ENCODE measurements at places on chromosomes 12 and 14.

- peak; percentile 20 for DNase-seq
These were observed 47.3 kb upstream of the MED13L start for GRCh38 chr12:116324654-116325335.

GRCh38 chr12:1638203-1638602 lies 9.2 kb downstream of the WNT5B start:
- no peak for DNase-seq

DNA sequence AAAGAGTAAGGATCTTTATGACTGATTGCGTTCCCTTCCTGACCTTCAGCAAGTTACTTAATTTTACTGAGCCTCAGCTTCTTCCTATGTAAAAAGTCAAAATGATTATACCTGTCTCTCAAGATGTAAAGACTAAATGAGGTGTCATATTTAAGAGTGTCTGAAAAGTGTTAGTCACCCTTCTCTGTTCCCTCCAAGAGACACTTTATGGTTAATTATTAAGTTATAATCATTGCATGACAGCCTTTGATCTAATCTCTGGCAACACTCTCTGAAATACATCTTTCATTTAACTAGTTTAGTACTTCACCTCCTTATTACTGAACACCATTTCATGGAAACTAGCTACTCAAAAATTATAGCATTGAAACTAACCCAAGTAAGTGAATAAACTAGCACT lies 54.8 kb downstream of the BMAL2 start:
- no peak for DNase-seq

DNA sequence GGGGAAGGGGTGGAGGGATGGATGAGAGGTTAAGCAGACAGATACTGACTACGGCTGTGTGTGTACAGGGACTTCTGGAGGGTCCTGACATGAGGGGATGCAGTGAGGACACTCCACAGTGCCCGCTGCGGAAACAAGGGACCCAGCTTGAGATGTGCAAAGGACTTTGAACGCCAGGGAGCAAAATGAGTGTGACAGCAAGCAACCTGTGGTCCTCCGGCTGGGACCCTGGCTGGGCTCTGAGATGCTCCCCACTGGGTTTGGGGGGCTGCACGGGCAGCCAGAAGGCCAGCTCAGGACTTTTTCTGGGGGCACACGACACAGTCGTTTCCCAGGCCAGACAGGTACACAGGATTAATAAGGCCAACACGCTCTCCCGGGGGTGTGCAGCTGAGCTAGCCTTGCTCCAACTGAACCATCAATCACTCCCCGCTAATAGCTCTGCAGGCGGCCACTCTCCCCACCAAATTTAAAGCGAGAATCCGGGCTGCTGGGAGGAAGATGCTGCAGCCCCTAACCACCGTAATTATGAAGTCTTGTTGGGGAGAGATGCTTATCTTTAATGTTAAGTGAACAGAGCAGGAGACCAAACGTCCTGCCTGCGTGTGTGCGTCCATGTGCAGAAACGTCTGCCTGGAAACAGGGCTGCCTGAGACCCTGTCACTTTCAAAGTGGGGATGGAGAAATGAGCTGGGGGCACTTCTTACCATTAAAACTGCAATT lies 51.6 kb upstream of the DLK1 start:
- no peak for DNase-seq

GRCh38 chr12:1457901-1458300 lies 136.5 kb downstream of the FBXL14 start:
- DNase-seq, result no peak

DNA sequence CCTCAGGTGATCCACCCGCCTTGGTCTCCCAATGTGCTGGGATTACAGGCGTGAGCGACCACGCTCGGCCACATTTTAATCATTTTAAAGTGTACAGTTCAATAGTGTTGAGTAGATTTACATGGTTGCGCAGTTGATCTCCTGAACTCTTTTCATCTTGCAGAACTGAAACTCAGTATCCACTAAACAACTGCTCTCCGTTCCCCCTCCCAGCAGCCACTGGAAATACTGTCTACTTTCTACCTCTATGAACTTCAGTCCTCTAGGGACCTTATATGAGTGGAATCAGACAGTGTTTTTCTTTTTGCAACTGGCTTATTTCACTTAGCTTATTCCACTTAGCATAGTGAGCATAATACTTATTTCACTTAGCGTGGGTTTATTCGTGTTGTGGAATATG lies 53.7 kb downstream of the KCTD10 start:
- no peak for DNase-seq

DNA sequence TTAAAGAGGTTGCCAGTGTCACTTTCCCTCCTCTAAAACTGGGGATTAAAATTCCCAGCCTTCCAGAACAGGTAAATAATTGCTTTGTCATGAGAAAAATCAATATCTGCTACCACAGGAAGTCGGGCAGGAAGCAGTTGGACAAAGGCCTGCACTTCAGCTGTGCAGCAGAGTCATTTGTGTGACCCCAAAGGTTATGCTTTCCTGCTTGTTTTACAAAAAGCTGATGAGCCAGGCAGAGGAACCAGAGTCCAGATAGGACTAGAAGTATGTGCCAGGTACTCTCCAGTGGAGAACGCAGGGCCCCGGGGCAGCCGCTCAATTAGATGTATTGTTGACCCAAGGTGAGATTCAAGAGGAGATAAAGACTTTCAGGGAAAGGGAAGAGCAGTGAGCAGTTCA lies 117.1 kb upstream of the FRMD6 start:
- no peak for DNase-seq

DNA sequence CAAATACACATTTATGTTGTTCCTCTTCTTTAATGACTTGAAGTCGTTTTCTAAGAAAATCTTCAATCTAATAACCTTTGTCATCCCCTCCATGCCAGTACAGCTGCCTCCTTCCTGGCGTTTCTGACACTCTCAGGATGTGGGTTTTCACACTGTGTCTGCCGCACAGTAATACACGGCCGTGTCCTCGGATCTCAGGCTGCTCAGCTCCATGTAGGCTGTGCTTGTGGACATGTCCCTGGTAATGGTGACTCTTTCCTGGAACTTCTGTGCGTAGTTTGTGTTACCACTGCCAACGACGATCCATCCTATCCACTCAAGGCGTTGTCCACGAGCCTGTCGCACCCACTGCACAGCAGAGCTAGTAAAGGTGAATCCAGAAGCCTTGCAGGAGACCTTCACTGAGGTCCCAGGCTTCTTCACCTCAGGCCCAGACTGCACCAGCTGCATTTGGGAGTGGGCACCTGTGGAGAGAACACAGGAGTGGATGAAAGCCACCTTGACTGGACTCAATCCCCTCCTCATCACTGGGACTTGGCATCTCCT lies 1095.9 kb downstream of the TMEM121 start:
- DNase-seq, result no peak

- no peak for DNase-seq
These were observed 850 bp downstream of the SMOC1 start for GRCh38 chr14:69880044-69880487.

- no peak for DNase-seq
These were observed 21.6 kb downstream of the MRPS35 start for GRCh38 chr12:27732281-27732680.

GRCh38 chr14:90969531-90970166 lies 90.8 kb downstream of the RPS6KA5 start:
- peak; percentile 71 for DNase-seq

DNA sequence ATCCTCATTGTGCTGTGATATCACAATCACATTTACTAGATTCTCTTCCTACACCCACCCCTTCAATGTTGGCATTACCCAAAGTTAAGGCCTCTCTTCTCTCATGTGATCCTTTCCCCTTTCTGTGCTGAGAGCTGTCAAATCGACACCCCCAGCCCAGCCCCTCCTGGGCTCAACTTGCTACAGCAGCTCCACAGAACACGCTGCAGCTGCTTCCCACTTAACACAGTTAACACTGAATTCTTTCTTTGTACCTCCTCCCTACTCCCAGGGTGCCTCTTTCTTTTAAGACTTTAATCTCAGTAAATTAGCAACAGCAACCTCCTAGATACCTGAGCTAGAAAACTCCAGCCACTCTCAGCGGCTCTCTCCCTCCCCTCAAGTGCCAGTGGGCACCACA lies 17.8 kb downstream of the SPTB start:
- no peak for DNase-seq

- DNase-seq, result no peak
These were observed 7.5 kb upstream of the PYROXD1 start for GRCh38 chr12:21429994-21430393.

GRCh38 chr14:67934862-67935261 lies 115.3 kb downstream of the RAD51B start:
- no peak for DNase-seq

DNA sequence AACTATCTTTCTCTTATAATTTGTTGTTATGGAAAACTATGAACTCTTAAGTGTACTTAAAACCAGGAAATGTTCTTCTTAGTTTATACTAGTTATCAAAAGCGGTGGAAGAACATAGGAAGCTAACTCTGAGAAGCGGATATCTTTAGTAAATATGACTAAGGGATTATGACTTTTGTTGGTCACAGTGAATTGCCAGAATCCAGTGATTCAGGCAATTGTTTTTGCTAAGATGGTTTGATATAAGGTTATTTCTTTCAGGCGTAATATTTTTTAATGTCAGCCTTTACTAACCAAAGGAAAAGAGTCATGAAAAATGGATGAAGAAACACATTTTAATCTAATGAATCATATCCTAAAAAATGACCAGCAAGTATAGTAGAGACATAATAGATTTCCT lies 473.5 kb downstream of the FOXG1 start:
- DNase-seq, result no peak

DNA sequence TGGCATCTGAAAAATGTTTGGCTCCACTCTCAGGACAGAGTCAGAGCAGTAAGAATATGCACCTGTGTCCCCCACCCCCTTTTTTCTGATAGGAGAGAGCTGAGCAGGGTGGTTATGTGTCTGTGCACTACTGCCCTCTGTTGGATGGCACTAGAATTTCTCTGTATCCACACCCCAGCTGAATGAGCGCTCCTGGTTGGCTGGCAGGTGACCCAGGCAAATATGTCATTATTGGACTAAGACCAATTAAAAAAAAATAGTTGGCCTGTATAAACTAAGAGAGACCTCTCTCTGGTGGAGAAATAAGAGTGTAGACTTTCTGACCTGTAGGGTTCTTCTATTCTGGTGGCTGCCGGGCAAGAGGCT lies 107.0 kb downstream of the PTCSC3 start:
- DNase-seq, result peak; percentile 62

GRCh38 chr12:39692258-39692853 lies 72.8 kb upstream of the ABCD2 start:
- peak; percentile 56 for DNase-seq

DNA sequence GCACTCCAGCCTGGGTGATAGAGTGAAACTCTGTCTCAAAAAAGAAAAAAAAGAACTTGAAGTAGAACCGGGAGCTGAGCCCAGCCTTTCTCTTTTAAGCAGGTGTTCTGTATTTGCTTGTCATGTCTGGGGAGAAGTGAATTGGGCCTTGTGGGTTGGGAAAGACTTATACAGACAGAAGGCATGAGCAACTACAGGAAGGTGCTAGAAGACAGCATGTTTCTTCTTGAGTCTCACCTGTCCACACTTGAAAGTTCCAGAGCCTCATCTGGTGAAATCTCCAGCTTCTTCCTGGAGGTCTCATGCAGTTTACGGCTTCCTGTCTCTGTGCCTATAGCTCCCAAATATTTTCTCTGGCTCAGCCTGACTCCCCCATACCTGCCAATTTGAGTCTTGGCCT lies 2.5 kb downstream of the PGAM5 start:
- no peak for DNase-seq

DNA sequence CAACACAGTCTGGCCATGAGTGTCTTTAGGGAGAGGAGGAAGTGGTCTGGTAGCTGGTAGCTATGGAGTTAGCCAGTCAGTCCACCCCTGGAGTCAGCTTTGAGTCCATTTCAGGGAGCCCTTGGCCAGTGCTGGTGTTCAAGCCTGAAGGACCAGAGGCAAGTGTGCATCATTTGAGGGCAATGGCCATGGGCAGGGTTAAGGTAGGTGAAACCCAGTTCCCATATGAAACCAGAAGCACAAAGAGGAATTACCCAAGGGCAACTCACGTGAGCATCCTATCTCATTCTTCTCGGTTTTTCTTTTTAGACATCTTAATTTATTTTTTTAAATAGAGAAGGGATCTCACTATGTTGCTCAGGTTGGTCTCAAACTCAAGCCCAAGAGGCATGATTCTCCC lies 61.3 kb upstream of the ACTN1 start:
- DNase-seq, result no peak

GRCh38 chr12:103958621-103959020 lies 7.1 kb upstream of the TDG start:
- no peak for DNase-seq

GRCh38 chr14:104443391-104444158 lies 136.0 kb upstream of the C14orf180 start:
- DNase-seq, result no peak

DNA sequence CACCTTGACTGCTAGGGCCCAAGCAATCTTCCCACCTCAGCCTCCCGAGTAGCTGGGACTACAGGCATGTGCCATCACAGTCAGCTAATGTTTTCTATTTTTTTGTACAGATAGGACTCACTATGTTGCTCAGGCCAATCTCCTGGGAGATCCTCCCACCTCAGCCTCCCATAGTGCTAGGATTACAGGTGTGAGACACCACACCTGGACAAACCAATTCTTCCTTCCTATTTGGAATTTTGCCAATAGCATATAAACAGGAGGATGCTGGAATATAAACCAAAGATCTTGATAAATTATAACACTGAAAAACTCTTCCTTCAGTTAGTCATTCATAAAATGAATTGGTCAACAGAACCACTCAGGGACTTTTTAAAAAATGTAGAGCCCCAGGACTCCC lies 8.4 kb downstream of the ACIN1 start:
- no peak for DNase-seq

GRCh38 chr12:98970210-98970609 lies 325.1 kb downstream of the APAF1 start:
- DNase-seq, result no peak

GRCh38 chr14:74941676-74942097 lies 13.7 kb downstream of the PGF start:
- DNase-seq, result no peak

DNA sequence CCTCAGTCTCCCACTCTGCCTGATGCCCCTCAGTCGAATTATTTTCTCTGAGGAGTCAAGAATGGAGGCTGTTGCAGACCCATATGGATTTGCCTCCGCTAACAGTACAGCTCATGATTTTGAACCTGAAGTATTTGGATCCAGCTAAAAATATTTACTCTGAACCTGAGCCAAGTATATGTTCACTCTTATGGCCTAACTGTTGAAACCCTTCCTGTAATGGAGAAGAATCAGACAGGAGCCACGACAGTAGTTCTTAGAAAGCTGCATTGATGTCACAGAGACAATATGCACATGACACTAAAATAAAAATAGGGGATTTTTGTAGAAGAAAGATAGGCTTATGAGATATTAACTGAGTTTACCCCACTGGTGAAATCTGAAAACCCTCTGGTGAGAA lies 1128.3 kb upstream of the FLRT2 start:
- no peak for DNase-seq

DNA sequence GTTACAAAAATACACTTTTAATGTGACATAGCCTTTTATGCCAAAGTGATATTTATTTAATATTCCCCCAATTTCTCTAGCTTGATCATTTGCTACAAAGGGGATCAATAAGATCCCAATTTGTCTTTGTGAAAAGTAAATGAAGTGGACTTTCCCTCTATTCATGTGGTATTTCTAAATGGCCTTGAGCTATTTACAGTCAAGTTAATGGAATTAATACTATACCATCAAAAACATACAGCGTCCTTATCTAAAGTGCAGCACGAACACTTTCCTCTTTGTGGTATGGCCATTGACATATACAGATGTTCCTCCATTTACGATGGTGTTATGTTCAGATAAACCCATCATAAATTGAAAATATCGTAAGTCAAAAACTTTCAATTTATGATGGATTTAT lies 23.2 kb downstream of the CFL2 start:
- DNase-seq, result no peak

- DNase-seq, result peak; percentile 23
These were observed at the start of gene TSPAN8 for GRCh38 chr12:71157601-71158233. TSPAN8 (minus strand) TSS chr12:71157999; CDS start chr12:71157678, 321 bp downstream.

GRCh38 chr12:43758247-43758727 lies 303 bp downstream of the PUS7L start:
- peak; percentile 66 for DNase-seq
